AG04450 (cell line): ENCODE measurements at places on chromosomes 4 and X. TPM values are rescaled to one million over a fixed set of nuclear protein-coding genes. Genes with fewer than 3 reads are reported as not detected.

The ART3 gene
- polyA plus RNA-seq: 0.20 TPM in 1 of 2 replicates, not detected in the other

The MAGEA10 gene
- not detected in 2 replicates for polyA plus RNA-seq

The TMPRSS11E gene
- not detected in 2 replicates for polyA plus RNA-seq

The FAM184B gene
- polyA plus RNA-seq: 0.07 and 0.09 TPM in 2 replicates

The FAM9C gene
- polyA plus RNA-seq: 0.04 TPM in 1 of 2 replicates, not detected in the other

The S100P gene
- 0.40 TPM in 1 of 2 replicates, not detected in the other for polyA plus RNA-seq

The TMSB15C gene
- polyA plus RNA-seq: 4.4 and 7.1 TPM in 2 replicates

The SATL1 gene
- not detected in 2 replicates for polyA plus RNA-seq

The RTL3 gene
- 0.14 TPM in 1 of 2 replicates, not detected in the other for polyA plus RNA-seq

The IDH3G gene
- 42.8 and 60.7 TPM in 2 replicates for polyA plus RNA-seq

The AKAP14 gene
- polyA plus RNA-seq: not detected in 2 replicates

The MAGEA12 gene
- polyA plus RNA-seq: not detected in 2 replicates

The USP11 gene
- 31.5 and 41.3 TPM in 2 replicates for polyA plus RNA-seq

The PLXNB3 gene
- polyA plus RNA-seq: 4.6 and 5.5 TPM in 2 replicates

The GLRA3 gene
- polyA plus RNA-seq: not detected in 2 replicates

The GRPR gene
- polyA plus RNA-seq: 1.7 and 2.0 TPM in 2 replicates

The UGT2A3 gene
- not detected in 2 replicates for polyA plus RNA-seq

The EPGN gene
- polyA plus RNA-seq: not detected in 2 replicates

The ADH1B gene
- 26.1 and 29.1 TPM in 2 replicates for polyA plus RNA-seq

DNA sequence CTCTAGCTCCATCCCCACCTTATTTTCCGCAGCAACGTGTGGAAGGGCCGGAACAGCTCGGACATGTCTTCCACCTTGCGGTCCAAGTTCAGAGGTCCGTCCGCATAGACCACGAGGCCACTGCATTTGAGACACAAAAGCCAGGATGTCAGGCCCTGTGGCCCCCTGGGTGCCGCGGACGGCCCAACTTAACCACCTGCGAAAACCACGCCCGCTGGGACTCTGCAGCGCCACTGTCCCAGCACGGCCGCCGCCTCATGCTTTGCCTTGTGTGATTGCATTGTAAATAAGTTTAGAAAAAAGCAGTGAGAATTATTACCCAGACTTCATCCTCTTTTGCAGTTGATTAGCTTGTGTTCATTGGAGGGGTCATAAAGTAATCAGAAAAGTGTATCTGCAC is 58.2 kb upstream of the MXD4 start:
- no peak for DNase-seq

- DNase-seq: no peak
These were observed 41.0 kb upstream of the ZNF330 start for GRCh38 chr4:141179474-141180373.

DNA sequence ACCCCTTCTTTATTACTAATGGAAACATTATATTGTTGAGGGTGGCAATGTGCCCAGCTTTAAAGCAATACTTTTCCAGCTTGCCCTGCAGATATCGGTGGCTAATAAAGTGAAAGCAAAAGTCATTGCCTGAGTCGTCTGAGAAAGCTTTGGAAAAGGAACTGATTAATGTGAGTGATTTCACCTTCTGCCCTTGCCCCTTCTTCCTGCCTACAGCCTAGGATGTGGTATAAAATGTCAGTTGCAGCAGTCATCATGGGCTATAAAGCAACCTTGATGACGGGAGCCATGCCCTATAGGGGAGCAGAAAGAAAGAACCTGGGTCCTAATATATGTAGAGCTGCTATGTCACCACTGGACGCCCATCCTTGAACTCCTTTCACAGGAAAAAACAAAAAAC is 132.4 kb upstream of the USP9X start:
- no peak for DNase-seq

GRCh38 chr4:41475402-41475801 is 62.6 kb upstream of the LIMCH1 start:
- no peak for DNase-seq

GRCh38 chrX:139192386-139192961 is 338.1 kb upstream of the F9 start:
- DNase-seq: no peak

DNA sequence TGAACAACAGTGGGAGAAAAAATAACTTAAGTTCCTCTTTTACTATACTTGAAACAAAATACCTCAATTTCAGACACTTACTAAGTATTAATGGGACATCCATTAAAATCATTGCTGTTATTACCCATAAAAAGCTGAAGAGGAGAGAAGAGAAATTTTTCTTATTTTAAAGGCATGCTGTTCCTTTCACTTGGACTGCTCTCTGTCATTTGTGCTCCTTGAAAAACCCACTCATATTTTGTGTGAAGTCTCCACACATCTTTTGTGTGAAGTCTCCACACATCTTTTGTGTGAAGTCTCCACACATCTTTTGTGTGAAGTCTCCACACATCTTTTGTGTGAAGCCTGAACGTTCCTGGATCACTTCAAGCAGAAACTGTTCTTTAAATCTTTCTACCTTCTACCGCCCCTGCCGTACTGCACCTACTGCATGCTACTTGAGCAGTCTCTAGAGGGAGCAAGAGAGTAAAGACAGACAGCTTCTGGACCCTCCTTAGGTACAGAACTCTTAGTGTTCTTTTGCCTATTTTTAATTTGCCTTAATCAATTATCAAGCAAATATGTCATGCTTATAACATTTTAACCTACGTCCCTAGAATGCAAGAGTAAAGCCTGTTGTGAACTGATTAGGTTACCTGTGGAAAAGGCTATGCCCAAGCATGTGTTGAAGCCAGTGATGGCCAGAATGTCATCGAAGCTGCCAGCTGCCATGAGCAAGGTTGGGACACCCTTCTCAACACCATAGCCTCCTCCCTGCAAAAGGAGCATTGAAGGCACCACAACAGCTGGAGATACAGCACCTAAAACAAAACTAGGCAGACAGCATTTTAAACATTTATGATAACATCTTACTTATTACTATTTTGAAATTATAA is 27.1 kb upstream of the SLC9B1 start:
- DNase-seq: no peak

DNA sequence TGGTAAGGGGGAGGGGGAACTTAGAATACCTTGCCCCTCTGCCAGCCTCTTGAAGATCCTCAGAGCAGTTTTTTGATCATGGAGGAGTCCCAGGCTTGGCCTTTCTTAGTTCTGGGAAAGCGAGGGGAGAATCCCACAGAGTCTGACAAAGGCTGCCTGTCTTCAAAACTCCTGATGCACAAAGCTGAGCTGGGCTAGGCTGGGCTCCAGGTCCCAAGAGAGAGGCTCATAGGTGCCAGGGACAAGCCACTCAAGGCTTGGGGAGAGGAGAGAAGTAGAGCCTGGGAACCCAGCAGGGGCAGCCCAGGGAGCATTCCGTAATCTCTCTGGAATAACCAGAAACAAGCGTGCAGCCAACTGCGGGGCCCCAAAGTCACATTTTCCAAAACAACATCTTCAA is 37.0 kb upstream of the MTM1 start:
- DNase-seq: no peak

GRCh38 chrX:14718403-14718802 is 154.5 kb downstream of the FANCB start:
- DNase-seq: no peak

DNA sequence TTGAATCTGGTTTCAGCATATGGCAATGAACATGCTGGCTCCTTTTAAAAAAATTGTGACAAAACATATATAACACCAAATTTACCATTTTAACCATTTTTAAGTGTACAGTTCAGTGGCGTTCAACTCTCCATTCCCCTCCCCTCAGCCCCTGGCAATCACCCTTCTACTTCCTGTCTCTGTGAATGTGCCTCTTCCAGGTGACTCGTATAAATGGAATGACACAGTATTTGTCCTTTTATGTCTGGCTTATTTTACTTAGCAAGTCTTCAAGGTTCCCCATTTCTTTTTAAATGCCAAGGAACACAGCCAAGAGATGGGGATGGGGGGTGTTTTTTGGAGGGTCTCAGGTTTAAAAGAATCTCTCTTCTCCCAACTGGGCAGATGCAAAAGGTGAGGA is 35.4 kb upstream of the BCLAF3 start:
- peak; percentile 1 for DNase-seq

GRCh38 chr4:7256984-7257810 is 64.9 kb downstream of the SORCS2 start:
- DNase-seq: no peak

GRCh38 chrX:10892621-10893225 is 218.4 kb upstream of the HCCS start:
- no peak for DNase-seq

DNA sequence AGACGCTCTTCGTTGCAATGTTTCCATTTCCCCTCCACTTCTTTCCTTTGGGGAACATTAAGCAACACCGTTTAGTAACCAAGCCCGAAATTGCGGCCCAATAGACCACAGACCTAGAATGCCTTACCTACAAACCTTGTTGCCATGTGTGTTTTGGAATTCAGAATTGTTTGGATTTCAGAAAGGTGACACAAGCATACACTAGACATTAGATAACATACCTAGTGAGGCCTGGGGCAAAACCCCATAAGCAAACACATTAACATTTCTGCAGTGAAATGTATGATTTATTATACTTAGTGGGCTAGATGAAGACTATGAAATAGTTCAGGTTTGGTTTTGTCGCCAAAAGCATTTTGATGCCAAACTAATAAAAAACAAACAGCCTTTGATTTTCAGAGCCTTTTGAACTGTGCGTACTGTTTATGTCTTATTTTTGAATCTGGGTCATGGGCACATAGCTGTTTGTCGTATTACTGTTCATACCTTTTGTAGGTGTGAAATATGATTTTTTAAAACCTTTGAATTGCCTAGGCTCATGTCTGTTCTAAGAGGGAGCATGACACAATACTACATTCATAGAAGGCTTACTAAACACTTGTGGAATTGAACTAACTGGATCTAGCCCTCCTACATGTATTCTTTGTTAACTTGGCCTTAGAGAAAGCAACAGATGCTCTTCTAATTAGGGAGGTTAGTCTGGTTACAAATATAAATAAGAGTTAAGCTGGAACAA is 88.6 kb upstream of the TMEM164 start:
- no peak for DNase-seq

DNA sequence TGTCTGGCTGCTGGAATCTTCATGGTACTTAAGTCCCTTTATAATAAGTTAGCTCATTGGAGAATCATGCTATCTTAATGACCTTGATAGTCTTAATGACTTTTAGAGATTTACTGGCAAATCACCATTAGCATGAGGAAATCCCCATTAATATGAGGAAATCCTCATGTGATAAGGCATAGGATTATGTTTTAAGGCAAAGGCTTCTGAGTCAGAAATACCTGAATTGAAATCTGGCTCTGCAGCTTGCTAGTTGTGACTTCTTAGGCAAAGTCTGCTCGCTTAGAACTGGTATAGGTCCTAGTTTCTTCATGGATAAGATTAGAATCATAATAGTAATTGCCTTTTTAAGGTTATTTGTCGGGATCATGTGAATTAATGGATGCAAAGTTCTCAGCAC is 190.2 kb upstream of the BANK1 start:
- no peak for DNase-seq

GRCh38 chrX:8413279-8413678 is 51.4 kb upstream of the VCX3B start:
- DNase-seq: no peak

DNA sequence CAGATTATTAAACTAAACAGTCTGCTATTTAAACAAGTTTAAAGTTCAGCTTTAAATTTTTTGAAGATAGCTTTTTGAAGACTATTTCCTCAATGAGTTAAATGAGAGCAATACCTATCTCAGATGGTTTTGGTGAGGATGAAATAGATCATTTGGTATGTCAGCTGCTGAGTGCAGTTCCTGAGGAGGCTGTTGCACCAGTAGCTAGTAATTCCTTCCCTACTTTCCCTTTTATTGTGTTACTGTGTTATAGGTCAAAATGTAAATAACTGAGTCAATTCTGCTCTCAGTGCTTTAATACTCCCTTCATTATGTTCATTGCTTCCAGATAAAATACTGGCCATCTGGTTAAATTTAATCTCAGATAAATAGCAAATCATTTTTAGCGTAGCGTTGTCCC is 48.6 kb downstream of the BMPR1B start:
- DNase-seq: no peak

- no peak for DNase-seq
These were observed 26.3 kb downstream of the RTL5 start for GRCh38 chrX:72105436-72105835.
